ENCODE measurements at places on chromosomes 3 and 15. TPM values are rescaled to one million over a fixed set of nuclear protein-coding genes. Genes with fewer than 3 reads are reported as not detected.

ZNF774 gene
- total RNA-seq: 2.8 TPM

OR5K2 gene
- not detected for total RNA-seq

SYNPR gene
- total RNA-seq: not detected

C3orf85 gene
- not detected for total RNA-seq

All from aortic smooth muscle cell (primary cell).